ENCODE measurements at places on chromosomes 5 and 9.
A peak's percentile ranks its signal among the peaks of the same experiment; 100 is the strongest.

DNA sequence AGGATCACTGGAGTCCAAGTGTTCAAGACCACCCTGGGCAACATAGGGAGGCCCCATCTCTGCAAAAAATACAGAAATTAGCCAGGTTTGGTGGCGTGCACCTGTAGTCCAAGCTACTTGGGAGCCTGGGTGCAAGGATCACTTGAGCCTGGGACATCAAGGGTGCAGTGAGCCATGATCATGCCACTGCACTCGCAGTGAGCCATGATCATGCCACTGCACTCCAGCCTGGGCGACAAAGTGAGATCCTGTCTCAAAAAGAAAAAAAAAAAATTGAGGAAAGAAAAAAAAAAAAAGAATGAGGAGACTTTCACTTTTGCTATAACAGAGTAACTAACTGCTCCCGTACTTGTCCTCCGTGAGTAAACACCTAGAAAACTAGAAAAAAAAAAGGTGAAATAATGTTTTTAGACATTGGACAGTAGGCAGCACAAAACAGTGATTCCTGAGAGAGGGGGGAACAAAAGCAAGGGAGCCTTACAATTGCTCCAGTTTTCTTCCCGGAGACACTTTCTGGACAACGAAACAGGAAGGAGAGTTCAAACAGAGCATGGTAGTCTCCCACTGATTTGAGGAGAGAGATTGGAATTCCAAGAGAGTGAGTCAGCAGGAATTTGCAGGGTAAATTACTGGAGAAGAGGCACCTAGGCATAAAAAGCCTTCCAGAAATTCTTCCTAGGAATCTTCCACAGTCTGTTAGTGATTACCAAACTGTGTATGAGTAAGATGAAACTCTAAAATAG, 6.9 kb upstream of the ZBTB5 start:
- H3K4me1 ChIP-seq, result peaks cover 11% of the 10 kb centered on the region
- peak overlapping the region; percentile 79 for H3K4me3 ChIP-seq
- DNase-seq, result no peak
- peaks cover 5% of the 10 kb centered on the region for H3K27me3 ChIP-seq
- no peaks in the 10 kb centered on the region for H3K36me3 ChIP-seq

GRCh38 chr5:143047091-143047490, 276.9 kb downstream of the ARHGAP26 start:
- DNase-seq, result no peak
- H3K27ac ChIP-seq, result no peak overlapping the region
- H3K4me1 ChIP-seq, result peaks cover 13% of the 10 kb centered on the region

DNA sequence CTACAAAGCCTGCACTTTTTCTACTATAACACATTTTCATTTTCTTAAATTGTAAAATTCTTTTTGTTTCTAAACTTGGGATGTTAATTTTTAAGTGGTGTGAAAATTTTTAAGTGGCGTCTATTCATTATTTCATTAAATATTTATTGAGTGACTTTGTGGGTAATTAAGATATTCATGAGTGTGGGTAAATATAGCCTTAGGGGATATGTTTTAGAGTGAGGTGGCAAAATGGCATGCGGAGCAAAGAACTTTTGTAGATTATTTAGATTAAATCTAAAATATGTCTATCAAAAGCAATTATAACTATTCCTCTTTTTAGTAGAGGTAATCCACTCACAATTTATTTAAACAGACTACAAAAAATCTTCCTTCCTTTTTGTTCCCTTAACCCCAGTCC, 188.4 kb downstream of the PCSK1 start:
- no peak overlapping the region for H3K4me3 ChIP-seq
- no peak overlapping the region for H3K27ac ChIP-seq
- H3K4me1 ChIP-seq, result no peaks in the 10 kb centered on the region
- no peaks in the 10 kb centered on the region for H3K36me3 ChIP-seq
- no peak for DNase-seq
- peaks cover 13% of the 10 kb centered on the region for H3K27me3 ChIP-seq

GRCh38 chr5:113166852-113167366, 190.3 kb downstream of the DCP2 start:
- H3K4me1 ChIP-seq, result no peaks in the 10 kb centered on the region
- H3K27ac ChIP-seq, result no peak overlapping the region
- H3K36me3 ChIP-seq, result no peaks in the 10 kb centered on the region
- H3K27me3 ChIP-seq, result peaks cover 30% of the 10 kb centered on the region
- no peak overlapping the region for H3K4me3 ChIP-seq

DNA sequence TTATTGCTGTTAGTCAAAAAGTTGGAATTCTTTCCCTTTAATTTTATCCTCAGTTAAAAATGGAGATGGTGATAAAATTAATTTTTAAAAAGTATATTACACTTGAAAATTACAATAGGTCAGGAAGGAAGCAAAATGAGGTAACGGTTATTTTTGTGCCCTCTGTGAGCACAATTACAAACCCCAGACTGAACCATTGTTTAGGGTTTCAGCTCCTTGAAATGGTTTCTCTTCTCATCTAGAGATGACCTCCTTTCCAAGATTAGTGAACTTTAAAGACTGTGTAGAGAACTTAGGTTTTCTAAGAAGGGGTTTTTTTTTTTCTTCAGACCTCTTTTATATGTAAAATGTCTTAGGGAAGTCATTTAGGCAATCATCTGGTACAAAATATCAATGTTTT, 126.2 kb upstream of the CHD1 start:
- peaks cover 2% of the 10 kb centered on the region for H3K4me1 ChIP-seq
- no peaks in the 10 kb centered on the region for H3K36me3 ChIP-seq
- H3K27me3 ChIP-seq, result peaks cover 12% of the 10 kb centered on the region
- H3K27ac ChIP-seq, result no peak overlapping the region
- no peak overlapping the region for H3K4me3 ChIP-seq

DNA sequence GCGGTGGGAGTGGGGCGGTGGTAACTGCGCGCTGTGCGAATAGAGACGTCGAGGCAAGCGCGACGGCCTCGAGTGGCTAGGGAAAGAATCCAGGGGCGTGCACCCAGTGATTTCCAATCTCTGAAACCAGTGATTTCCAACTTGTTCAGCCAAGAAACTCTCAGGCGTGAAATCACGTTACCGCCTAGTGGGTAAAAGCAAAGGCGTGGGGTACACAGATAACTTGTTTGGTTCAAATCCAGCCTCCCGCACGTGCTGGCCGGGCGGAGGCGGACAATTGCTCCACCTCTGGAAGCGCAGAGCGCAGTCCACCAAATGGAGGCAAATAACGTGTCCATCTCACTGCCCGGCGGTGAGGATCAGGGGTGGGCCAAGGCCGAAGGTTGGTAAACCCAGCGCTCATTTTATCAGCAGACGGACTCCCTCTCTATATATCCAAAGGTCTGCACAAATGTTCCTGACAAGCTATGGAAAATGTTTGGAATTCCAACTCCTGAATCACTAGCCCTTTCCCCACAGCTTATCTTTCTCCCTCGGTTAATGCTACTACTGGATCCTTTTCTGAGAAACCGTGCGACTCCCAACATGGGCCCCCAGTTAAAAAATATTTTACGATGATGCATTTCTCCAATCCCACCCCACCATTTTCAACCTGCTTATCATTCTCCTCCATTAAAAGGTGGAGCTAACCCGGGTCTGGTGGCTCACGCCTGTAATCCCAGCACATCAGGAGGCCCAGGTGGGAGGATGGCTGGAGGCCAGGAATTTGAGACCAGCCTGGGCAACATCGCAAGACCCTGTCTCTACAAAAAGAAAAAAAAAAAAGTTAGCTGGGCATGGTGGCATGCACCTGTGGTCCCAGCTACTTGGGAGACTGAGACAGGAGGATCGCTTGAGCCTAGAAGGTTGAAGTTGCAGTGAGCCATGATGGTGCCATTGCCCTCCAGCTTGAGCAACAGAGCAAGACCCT, 950 bp upstream of the FNBP1 start:
- peaks cover 44% of the 10 kb centered on the region for H3K4me1 ChIP-seq
- H3K36me3 ChIP-seq, result peaks cover 21% of the 10 kb centered on the region
- DNase-seq, result no peak
- H3K27ac ChIP-seq, result peak overlapping the region; percentile 99

- H3K27me3 ChIP-seq, result peaks cover 7% of the 10 kb centered on the region
- H3K27ac ChIP-seq, result no peak overlapping the region
- no peak for DNase-seq
- H3K4me1 ChIP-seq, result no peaks in the 10 kb centered on the region
Observed at GRCh38 chr9:36940881-36941280, 93.2 kb downstream of the PAX5 start.

DNA sequence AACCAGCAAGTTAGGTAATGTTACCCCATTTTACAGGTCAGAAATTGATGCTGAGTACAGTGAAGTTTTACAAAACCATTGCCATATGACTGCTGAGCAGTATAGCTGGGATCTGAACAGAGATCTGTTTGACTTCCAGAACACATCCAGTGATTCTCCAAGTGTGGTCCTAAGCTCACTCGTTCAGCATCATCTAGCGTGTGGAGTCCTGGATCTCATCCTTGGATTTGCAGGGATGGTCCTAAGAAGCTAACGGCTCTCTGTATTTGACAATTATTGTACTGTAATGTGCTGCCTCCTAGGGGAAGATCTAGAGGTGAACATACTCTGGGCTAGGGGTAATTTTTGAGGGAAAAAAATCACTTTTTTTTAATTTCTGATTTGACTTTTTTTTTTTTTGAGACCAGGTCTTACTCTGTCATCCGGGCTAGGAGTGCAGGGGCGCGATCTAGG, 1.4 kb downstream of the SLC26A2 start:
- H3K27ac ChIP-seq, result no peak overlapping the region
- peaks cover 21% of the 10 kb centered on the region for H3K4me1 ChIP-seq
- H3K27me3 ChIP-seq, result no peaks in the 10 kb centered on the region
- H3K36me3 ChIP-seq, result no peaks in the 10 kb centered on the region

- no peaks in the 10 kb centered on the region for H3K27me3 ChIP-seq
- no peaks in the 10 kb centered on the region for H3K36me3 ChIP-seq
- no peak overlapping the region for H3K27ac ChIP-seq
- no peak overlapping the region for H3K4me3 ChIP-seq
Observed at GRCh38 chr9:106072421-106072820, 378.1 kb downstream of the TMEM38B start.

DNA sequence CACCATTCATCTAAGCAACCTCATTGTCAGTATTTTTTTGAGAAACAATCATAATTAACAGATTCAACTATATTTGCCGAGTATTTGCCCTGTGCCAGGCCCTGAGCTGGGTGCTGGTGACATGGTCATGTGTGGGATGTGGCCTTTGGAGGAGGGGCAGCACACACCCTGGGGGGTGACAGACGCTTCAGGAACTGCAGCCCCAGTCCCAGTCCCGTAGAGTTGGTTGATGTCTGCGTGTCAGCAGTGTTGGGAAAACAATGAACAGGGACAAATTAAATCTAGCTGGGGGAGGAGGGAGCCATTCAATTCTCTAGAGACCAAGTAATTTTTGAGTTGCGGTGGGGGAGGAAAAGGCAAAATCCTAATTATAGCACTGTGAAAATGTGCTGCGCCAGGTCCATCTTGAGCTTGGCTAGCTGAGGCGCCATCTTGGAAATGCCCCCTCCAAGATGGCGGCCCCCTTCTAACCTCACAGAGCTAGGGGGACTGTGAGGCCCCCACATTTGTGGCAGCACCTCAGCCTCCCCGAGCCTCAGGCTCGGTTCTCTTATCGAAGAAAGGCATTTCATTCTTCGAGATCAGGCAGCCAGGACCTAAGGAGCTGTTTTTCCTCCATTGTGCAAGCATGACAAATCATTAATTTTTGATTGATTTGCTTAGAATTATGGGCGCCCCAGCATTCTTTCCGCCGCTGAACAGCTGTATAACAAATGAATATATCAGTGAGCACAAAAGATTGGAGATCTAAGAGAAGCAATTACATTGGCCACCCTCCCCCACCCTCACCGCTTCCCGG, 87.8 kb downstream of the ZNF618 start:
- no peak for DNase-seq
- no peak overlapping the region for H3K4me3 ChIP-seq
- no peaks in the 10 kb centered on the region for H3K27me3 ChIP-seq
- H3K27ac ChIP-seq, result no peak overlapping the region
- no peaks in the 10 kb centered on the region for H3K4me1 ChIP-seq

DNA sequence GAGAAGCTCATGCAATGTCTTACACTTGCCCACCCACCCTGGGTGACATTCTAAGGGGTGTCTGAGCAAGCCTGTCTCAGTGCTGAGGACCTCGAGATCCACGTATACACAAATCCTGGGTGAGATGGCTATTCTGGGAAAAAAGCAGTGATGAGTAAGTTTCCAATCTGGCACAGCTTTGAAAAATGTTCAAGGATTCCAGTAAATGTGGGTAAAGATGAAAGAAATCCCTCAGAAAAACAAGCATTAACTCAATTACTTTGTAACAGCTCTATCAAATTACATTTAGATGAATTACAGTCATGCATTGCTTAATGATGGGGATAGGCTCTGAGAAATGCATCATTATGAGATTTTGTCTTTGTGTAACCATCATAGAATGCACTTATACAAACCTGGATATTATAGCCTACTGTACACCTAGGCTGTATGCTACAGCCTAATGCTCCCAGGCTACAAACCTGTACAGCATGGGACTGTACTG, 26.9 kb downstream of the GOLM1 start:
- no peak for DNase-seq
- H3K27ac ChIP-seq, result no peak overlapping the region
- no peak overlapping the region for H3K4me3 ChIP-seq
- no peaks in the 10 kb centered on the region for H3K36me3 ChIP-seq

DNA sequence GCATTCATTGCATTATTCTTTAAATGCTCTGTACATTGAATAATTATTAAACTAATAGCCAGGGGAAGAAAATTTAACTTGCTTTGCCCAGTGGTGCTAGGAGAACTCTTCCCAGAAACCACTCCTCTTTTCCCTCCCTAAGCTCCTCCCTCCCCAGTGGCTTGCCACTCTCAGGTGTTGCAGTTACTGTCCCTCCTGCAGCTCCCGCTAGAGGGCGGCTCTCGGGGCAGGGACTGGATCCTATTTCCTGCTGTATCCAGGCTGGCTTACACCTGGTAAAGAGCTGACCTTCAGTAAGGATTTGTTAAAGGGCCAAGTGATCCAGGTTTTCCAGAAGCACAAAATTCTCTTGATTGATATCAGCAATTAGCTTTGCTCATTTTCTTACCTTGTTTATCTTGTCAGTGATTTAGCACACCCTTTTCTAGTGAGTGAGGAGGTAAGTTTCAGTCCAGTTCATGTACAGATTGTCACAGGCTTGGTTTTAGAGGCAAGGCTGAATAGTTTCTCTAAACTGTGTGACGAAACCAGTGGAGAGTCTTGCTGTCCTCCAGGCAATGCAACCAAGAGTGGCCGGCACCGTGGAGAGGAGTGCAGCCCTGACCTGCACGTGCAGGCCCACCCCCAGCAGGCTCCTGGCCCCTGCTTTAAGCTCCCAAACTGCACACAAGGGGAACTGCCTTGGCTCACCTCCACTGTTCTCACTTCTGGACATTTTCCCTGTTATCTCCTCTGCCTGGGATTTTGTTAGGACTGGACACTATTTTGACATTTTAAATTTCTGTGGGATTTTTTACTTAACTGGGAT, 423.8 kb downstream of the SPOCK1 start:
- no peaks in the 10 kb centered on the region for H3K36me3 ChIP-seq
- H3K4me1 ChIP-seq, result no peaks in the 10 kb centered on the region
- no peak overlapping the region for H3K27ac ChIP-seq

GRCh38 chr9:37938121-37938891, 34.4 kb upstream of the SLC25A51 start:
- H3K4me1 ChIP-seq, result no peaks in the 10 kb centered on the region
- no peak for DNase-seq
- H3K4me3 ChIP-seq, result no peak overlapping the region
- no peaks in the 10 kb centered on the region for H3K27me3 ChIP-seq
- no peaks in the 10 kb centered on the region for H3K36me3 ChIP-seq

Measured in T-helper 2 cell treated with Interferon-gamma antibody and Interleukin-4, amounts not matched to agents 5 μg/mL and 100 μg/mL, for 36 hours (primary cell).